CD4-positive, alpha-beta T cell treated with Interleukin-6 at 100 ng/mL for 8 hours (primary cell): ENCODE measurements at places on chromosomes 12 and 14.

DNA sequence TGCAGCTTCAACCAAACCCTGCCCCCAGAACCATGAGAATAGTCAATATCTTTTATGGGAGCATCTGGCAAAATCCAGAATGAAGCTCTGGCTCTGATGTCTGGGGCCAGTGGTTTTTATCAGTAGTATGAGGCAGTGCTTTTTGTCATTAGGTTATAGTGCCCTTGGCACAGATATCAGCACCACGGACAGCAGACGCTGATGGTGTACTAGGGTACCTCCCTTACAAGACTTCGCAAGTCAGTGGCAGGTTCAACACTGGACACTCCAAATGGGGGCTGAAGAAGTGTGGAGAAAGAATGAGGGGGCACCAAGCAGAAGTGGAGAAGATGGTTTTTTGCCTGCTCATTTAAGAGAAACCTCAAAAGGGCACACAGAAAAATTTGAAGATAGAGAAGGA, 68.2 kb upstream of the E2F7 start:
- DNase-seq: no peak

DNA sequence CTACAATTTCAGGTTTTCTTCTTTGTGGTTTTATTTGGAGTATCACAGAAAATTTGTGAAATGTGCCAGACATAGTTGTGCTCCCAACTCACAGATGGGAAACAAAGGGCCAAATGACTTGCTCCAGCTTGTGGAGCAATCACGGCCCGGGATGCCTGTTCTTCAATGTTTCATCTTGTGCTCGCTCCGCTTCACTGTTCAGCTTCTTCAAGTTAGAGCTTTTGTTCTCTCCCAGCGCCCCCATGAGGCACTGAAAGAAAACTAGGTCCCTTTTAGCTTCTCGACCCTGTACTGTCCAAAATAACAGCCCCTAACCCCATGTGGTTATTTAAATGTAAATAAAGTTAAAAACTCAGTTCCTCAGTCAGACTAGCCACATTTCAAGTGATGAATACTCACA, 187.9 kb upstream of the STXBP6 start:
- no peak for DNase-seq

DNA sequence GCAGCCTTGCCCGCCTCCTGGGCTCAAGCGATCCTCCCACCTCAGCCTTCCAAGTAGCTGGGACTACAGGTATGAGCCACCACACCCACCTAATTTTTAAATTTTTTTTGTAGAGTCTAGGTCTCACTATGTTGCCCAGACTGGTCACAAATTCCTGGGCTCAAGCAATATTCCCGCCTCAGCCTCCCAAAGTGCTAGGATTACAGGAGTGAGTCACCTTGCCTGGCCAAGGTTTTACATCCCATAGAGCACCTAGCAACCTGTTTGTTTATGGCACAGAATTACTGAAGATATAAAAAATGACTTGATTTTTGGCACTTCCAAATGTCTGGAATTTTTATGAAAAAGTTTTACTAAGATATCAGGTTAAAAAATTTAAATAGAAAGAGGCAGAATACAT, 16.5 kb downstream of the MYO1A start:
- DNase-seq: no peak

- no peak for DNase-seq
These were observed 3.5 kb upstream of the NFKBIA start for GRCh38 chr14:35408026-35408425.

DNA sequence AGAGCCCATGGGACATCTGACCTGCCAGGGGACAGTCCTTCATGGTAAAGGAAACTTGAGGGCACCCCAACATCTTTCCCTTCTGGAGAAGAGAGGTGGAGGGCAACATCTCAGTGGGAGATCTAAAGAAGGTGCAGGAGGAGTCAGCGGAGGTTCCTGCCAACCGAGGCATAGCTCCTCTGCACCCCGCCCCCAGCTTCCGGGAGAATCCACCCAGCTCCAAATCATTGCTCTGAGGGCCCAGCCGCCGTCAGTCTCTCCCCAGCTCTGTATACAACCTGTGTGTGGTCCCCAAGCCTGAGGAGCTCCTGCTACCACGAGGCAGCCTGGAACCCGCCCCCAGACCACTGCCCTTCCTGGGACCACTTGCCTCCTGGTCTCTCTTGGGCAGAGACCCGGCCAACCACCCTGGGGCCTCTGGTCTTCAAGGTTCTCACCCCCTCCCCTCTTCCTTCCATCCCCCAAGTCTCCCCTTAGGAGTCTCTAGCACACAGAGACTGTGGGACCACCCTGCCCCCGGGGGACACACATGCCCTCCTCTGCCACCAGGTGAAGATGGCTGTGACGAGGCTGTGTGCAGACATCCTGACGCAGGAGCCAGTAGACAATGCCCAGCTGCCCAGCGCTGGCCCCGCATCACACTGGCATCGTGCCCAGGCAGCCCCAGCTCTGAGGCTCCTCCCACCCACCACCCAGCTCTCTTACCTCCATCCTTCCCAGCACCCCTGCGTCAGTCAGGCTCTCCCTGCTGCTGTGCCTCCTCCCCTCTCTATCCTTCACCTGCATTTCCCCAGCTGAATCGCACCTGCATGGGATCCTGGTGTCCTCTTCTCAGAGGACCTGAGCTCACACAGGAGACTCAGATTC, 13.0 kb upstream of the NUDT14 start:
- peak; percentile 28 for DNase-seq

DNA sequence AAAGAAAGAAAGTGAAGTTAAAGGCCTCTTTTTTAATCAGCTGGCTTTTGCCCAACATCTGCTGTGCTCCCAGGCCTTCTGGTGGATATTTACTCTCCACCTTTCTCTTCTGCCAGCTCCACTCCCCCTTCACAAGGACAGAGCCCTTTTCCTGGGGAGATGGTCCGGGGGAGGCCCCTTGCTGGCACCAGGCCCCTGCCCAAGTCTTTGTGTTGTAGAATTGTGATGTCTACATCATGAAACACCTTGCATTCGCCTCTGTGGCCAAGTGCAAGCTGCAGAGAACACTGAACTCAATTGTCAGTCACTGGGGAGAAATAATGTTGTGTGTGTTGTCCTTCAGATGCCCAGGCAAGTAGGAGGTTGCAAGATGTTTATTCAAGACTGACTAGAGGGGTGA, 150.3 kb downstream of the DPF3 start:
- no peak for DNase-seq

DNA sequence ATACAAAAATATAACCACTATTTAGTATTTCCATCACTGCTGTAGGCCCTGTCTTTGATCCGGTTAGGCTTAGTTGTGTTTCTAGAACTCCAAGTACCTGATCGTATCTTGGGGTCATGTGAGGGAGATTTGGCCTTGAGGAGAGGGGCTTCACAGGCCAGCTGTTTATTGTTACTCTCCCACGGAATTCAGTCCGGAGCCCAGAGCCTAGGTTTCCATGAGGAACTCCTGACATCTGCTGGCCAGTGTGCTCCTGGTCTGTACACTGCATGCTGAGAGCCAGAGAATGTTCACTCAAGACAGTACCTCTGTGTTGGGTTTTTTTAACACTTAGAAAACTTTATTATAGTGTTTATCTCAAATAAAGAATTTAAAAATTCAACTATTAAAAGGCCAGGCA, 341.0 kb upstream of the TMEM132C start:
- DNase-seq: no peak

GRCh38 chr14:70631948-70632347, 9.8 kb upstream of the TTC9 start:
- DNase-seq: no peak

GRCh38 chr12:95158919-95159318, 58.3 kb downstream of the FGD6 start:
- DNase-seq: no peak

DNA sequence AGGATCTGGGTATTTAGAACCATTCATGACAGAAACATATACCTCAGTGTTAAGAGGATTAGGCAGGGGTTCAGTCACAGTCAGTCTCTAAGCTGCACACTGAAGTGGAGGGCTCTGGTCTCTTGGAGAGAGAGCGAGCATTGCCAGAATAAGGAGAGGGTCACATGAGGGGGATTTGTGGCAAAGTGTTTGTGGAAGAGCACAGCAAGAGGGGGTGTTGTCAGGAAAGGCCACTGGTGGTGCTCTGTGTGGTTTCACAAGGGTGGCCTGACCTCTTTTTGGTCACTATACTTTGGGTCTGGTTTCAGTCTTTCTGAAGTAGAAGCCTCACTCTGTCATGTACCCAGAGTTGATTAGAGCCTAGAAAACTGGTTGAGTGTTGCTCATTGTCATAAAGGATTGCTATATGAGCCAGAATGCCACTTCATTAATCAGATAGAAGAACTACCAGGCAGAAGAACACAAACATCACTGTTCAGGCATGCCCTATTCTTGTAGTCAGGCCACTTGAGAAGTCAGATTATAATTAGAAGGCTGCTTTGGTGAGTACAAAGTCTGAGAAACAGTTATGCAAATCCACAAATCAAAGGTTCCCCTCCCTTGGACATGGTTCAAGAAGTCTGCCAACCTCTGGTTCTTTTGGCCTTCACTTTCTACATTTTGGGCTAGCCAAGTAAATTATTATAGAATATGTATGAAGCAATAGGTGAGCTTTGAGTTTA, 8.4 kb downstream of the TMEM19 start:
- no peak for DNase-seq

DNA sequence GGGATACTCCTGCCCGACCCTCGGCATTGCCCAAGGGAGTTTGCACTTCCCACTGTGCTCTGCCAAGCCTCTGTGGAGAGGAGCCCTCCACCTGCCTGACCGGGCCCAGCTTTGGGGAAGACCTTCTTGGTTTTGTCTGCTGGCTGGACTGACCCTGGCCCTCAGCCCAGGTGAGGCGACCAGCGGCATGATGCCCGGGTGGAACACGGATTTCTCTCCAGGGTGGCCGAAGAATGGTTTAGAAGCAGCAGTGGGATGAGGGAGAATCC, 15.6 kb downstream of the ZBTB42 start:
- no peak for DNase-seq

GRCh38 chr12:57090490-57090889, 1.6 kb downstream of the NAB2 start:
- no peak for DNase-seq

DNA sequence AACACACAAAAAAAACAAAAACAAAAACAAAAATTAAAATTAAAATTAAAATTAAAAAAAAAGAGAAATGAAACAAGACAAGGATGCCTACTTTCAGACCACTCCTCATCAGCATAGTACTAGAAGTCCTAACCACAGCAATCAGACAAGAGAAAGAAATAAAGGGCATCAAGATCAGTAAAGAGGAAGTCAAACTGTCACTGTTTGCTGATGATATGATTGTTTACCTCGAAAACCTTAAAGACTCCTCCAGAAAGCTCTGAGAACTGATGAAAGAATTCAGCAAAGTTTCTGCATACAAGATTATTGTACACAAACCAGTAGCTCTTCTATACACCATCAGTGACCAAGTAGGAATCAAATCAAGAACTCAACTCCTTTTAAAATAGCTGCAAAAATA, 29.2 kb downstream of the ALG10 start:
- DNase-seq: no peak

- no peak for DNase-seq
These were observed 368.0 kb downstream of the CCDC91 start for GRCh38 chr12:28558250-28558649.

GRCh38 chr12:16626991-16627390, 21.0 kb upstream of the LMO3 start:
- no peak for DNase-seq

DNA sequence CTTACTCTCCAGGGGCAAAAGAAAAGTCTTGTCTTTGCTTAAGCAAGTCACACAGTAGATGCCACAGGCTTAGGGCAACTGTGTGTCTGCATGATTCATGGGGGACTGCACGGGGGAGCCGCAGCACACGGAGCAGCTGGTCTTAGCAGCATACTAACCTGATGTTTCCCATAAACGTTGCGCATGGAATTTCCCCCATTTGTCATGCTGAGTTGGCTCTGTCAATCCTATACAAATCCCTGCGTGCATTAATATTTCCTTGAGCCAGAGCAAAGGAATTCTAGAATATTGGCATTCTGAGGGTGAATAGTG, 71.2 kb downstream of the SAMD4A start:
- no peak for DNase-seq

- DNase-seq: no peak
These were observed 153.6 kb upstream of the ARID2 start for GRCh38 chr12:45575823-45576475.
